ENCODE measurements at places on chromosomes 7 and 10.

- no peak for DNase-seq
These were observed 32.1 kb downstream of the PRKG1 start for GRCh38 chr10:51106311-51106945.

DNA sequence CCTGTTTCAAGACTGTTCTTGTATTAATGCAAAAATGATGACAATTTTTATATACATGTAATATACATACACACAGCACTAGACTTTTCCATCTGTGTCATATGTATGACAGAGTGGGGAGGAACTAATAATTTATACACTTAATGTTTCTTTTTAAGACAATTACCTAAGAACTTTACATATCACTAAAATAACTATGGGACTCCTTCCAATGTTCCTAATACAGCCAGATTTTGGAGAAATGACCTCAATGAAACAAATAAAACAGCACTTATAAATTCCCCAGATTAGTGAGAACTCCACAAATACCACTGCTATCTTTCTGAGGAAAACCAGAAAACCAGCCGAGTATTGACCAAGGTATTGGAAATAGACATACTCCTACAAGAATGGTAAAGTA lies 199.4 kb downstream of the ELMO1 start:
- no peak for DNase-seq

GRCh38 chr10:131844529-131845084 lies 56.2 kb upstream of the PPP2R2D start:
- no peak for DNase-seq

GRCh38 chr7:116671681-116672595 lies at the start of gene MET:
Gene MET (plus strand): TSS chr7:116672196. CDS start chr7:116699085, 26,889 bp downstream.
- DNase-seq = no peak

- no peak for DNase-seq
These were observed 37.0 kb upstream of the RET start for GRCh38 chr10:43039624-43040481.

- DNase-seq = no peak
These were observed 91.6 kb downstream of the UNCX start for GRCh38 chr7:1324028-1324900.

- no peak for DNase-seq
These were observed 225.4 kb downstream of the HECW1 start for GRCh38 chr7:43337811-43338210.

DNA sequence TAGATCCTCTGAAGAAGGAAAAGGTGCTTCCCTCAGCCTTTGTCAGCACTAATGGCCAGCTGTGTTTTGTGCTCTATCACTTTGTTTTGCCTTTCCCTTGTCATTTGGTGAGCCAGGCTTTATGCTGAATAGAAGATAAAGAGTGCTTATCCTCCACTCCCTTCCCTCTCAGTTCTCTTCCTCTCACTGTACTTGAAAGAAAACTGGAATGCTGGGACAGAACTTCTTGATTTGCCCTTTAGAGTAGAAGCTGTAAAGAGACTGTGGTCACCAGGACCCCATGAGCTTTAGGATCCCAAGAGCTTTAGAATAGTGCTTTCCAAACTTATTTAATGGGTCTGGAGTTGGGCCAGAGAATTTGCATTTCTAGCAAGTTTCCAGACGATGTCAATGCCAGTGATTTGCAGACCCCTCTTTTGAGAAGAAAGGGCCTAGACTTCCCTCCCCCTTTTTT lies 81.4 kb downstream of the LRRC4 start:
- DNase-seq = no peak

- no peak for DNase-seq
These were observed 186.6 kb downstream of the DPY19L1 start for GRCh38 chr7:34850681-34851080.

DNA sequence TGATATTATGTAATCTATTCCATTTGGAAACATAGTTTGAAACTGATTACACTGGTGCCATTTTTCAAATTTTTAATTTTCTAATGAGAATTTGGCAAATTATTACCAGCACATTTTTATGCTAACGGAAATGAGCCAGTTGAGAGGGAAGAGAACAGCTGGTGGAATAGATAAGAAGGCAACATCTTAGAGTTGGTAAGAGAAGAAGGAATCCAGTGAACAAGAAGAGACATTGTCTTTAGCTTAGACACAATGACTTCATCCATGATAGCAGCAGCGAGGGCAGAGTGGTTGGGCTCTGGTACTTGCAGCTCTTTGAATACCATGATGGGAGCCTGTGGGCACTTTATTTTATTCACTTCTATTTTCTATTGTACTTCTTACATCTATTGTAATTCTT lies 89.6 kb downstream of the CHRM2 start:
- no peak for DNase-seq

DNA sequence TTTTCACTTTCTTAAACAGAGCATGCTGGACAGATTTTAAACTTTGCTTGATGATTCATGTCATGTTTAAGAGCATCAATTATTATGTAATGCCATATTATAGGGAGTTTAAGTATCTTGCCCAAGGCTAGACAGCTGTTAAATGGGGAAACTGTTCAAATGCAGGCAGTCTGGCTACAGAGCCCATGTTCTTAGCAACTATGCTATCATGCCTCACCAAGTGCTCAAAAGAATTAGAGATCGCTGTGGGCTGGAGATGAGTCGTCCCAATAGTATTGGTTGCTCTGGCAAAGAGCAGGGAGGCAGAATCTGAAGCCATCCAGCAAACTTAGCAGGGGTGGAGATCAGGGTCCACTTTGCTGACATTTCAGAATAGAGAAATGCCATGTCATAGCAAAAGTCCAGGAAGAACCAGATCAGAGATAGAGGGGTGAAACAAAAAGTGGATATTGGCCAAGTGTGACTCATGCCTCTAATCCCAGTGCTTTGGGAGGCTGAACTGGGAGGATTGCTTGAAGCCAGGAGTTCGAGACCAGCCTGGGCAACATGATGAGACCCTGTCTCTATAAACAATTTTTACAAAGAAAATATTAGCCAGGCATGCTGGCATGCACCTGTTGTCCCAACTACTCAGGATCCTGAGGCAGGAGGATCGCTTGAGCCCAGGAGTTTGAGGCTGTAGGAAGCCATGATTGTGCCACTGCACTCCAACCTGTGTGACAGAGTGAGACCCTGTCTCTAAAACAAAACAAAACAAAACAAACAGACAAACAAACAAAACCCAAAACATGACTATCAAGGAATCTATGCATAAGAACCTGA lies 57.8 kb downstream of the BAMBI start:
- DNase-seq = no peak

DNA sequence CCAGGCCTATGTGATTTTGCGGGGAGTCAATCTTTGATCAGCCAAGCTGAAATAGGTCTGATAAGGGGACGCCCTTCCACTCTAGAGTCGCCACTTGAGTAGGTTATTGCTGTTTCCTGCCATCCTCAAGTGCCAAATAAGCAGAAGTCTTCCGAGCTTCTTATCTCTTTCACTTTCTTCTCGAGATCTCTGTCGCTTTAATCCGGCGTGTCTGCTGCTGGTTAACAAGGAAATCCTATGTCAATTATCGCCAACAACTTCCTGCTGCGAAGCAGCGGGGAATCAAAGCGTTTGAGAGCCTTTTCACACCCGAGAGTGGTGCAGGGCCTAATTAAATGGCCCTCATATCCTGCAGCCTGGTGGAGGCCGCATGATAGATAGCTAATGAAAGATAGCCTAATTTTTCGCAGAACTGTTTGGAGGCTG lies 215.9 kb downstream of the RAB11FIP2 start:
- no peak for DNase-seq

- no peak for DNase-seq
These were observed 72.0 kb upstream of the VKORC1L1 start for GRCh38 chr7:65800890-65801341.

GRCh38 chr7:52639981-52640380 lies 395.5 kb upstream of the POM121L12 start:
- no peak for DNase-seq

- no peak for DNase-seq
These were observed 2.8 kb upstream of the R3HCC1L start for GRCh38 chr10:98131619-98132018.

DNA sequence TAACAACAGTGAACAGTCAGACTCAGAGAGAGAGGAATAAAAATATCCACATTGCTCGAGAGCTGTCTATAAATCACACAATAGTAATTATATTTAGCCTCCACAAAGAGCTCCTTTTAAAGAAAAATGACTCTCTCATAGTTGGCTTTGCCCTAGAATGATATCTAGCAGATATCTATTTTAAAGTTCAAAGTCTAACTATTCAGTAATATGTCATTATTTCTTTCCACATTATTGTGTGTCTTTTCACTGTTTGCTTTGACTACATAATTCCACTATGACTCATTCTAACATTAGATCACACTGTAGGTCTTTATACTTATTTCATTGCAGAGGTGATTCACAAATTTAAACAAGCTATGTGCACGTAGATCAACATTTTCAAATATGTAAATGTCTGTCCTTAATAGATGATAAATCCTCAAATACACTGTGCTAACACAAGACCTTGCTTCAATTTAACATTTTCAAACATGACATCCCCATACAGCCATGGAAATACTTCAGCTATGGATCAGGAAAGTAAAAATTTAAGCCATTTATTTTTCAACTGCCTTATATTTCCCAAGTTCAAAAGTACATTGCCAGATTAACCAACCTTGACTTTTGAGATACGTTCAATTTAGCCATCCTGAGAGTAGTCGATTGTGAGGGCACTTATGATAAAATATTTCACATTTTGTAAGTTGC lies 99.9 kb upstream of the AKR1E2 start:
- DNase-seq = no peak

- no peak for DNase-seq
These were observed 19.2 kb downstream of the ST8SIA6 start for GRCh38 chr10:17435187-17435586.

DNA sequence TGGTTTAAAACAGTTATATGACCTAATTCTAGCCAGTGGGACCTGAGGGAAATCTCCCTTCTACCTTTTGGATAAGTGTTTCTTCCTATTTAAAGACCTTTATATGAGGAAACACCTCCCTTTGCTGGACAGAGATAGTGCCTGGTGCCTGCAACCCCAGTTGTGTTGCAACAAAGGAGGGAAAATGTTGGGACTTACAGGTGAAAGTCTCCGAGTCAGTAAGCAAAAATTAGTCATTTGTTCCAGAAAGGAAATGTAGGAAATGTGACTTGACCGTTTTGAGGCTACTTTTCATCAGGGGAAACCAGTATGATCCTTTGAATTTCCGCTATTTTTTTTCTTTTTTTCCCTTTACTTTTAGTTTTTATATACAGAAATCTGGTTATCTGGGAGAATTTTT lies 165.5 kb downstream of the DKK1 start:
- DNase-seq = no peak

- no peak for DNase-seq
These were observed 192.6 kb upstream of the FRMD4A start for GRCh38 chr10:14523286-14523685.

Data from activated T-cell treated with anti-CD3 and anti-CD28 coated beads for 1 hour (primary cell).